Activated CD4-positive, alpha-beta T cell treated with anti-CD3 and anti-CD28 coated beads for 4 hours (primary cell): ENCODE measurements at places on chromosomes 2 and 18.

- no peak for DNase-seq
These were observed 14.1 kb downstream of the ACMSD start for GRCh38 chr2:134852518-134852917.

- no peak for DNase-seq
These were observed 130.3 kb upstream of the GLI2 start for GRCh38 chr2:120605231-120605935.

GRCh38 chr2:10305715-10306114 is 3.0 kb downstream of the HPCAL1 start:
- peak; percentile 48 for DNase-seq

DNA sequence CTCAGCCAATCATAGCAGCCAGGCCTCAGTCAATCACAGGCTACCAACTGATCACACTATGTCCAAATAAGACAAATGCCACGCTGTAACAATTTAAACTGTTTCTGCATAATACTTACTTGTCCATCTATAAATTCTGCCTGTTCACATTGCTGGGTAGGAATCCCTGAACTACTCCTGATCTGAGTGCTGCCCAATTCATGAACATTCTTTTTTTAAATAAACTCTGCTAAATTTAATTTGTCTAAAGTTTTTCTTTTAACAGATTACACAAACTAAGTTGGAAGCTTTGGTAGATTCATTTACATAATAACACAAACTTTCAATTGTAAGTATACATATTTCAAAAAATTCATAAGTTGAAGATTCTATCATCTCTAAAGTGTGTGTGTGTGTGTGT is 583.0 kb downstream of the ERBB4 start:
- no peak for DNase-seq

- no peak for DNase-seq
These were observed 3.4 kb downstream of the RPS27A start for GRCh38 chr2:55235724-55236538.

DNA sequence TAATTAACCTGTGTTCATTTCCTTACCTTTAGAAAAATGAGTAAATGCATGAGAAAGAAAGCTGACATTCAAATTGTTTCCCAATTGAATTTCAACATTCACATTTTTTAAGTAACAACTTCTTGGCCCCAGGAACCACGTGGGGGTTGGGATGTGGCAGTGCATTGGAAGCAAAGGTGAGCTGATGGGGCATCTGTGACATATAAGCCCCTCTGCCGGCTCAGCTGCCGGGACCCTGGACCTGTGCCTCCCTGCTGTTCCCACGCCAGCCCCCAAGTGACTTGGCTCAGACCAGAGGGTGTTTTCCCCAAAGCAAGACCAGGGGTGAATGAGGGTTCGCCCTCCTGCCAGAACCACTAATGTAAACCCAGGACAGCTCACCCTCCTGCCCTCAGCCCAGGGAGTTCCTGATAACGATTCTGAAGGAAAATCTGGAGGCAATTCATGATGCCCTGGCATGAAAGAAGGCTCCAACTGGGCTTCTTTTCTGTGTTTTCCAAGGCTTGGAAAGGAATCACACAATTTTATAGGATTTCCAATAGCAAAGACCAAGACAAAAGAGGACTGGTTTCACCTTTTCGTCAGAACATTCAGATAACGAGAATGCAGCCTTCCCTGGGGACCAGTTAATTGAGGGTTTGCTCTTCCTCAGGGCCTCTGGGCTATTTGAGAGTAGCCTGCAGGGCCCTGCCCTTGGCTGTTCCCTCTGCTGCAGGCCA is 193.2 kb upstream of the TWIST2 start:
- DNase-seq: no peak

GRCh38 chr2:174335988-174336500 is 1.3 kb downstream of the SP9 start:
- no peak for DNase-seq

DNA sequence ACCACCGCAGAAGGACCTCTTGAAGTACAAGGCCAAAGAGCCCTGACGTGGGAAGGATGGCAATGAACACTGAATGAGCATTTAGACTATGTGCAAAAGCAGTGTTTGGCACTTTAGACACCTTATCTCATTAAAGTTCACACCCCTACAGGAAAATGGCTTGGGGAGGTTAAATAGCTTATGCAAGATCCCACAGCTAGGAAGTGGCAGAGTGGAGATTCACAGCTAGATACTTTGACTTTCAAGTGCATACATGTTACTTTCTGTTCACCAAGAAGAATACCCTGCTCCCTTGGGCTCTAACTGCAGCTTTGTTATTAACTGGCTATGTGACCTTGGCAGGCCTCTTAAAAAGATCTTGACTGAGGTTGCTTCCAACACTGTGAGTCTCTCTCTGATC is 58.2 kb downstream of the ICOS start:
- DNase-seq: no peak

GRCh38 chr2:25219621-25220020 is 51.2 kb upstream of the POMC start:
- DNase-seq: no peak

DNA sequence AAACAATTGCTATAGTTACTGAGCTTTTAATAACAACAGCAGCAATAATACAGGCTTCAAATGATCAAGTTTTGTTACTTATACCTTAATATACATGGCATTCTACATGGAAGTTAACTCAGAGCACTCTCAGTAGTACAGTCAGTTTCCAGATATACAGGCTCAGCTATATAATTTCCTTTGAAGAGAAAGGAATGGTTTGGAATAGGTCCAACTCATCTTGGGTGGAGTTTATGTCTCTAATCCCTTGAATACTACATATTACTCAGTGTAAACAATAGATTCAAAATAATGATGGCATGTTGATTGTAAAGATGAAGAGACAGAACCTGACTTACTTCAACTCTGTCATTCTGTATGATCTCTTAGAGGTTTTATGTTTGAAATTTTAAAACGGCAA is 174.9 kb downstream of the EPHA4 start:
- DNase-seq: no peak

DNA sequence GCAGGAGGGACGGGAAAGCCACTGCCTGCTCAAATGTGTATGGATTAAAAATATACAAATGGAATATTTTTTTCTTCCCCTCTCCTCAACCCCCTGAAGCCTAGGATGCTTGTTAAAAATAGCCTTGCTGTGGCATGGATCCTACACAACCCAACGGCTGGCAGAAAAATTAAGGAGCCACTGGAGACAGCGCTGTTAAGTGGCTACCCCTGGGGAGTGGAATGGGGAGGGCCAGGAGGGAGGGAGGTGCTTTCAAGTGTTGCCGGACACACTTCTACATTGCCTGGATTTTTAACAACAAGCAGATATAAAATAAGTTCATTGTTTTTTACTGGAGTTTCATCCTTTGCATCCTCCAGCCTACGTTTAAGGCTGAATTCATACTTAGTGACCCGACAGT is 66.6 kb downstream of the ZBTB7C start:
- DNase-seq: no peak

GRCh38 chr2:216903470-216903869 is 43.6 kb upstream of the TNP1 start:
- no peak for DNase-seq

- DNase-seq: no peak
These were observed 48.1 kb downstream of the SEMA4F start for GRCh38 chr2:74702001-74702715.

GRCh38 chr2:120424274-120424796 is 78.4 kb downstream of the INHBB start:
- DNase-seq: no peak

- DNase-seq: no peak
These were observed 87.3 kb downstream of the DOCK10 start for GRCh38 chr2:224954980-224955379.

DNA sequence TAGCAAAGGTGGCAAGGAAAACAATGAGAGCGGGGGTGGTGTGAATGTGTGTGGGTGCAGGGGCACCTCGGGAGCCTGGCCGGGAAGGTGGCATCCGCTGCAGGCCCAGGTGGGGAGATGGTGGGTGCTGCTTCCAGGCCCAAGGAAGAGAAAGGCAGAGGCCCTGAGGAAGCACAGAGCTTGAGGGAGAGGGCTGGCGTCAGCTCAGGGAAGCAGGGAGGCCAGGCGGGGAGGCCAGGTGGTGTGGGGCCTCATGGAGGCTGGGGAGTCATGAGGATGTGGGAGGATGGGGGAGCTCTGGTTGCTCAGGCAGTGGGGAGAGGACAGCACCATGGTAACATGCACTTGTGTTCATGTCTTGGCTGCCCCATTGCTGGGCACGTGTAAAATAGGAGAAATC is 43.3 kb downstream of the AGAP1 start:
- DNase-seq: no peak

GRCh38 chr2:227033471-227034148 is 130.4 kb downstream of the COL4A4 start:
- no peak for DNase-seq

GRCh38 chr2:72603481-72603880 is 222.4 kb downstream of the EXOC6B start:
- no peak for DNase-seq

GRCh38 chr2:122451040-122451439 is 695.6 kb downstream of the TSN start:
- DNase-seq: no peak

GRCh38 chr2:23533338-23533695 is 148.3 kb downstream of the KLHL29 start:
- no peak for DNase-seq
